ENCODE measurements at places on chromosomes 7 and 10.
A peak's percentile ranks its signal among the peaks of the same experiment; 100 is the strongest.

DNA sequence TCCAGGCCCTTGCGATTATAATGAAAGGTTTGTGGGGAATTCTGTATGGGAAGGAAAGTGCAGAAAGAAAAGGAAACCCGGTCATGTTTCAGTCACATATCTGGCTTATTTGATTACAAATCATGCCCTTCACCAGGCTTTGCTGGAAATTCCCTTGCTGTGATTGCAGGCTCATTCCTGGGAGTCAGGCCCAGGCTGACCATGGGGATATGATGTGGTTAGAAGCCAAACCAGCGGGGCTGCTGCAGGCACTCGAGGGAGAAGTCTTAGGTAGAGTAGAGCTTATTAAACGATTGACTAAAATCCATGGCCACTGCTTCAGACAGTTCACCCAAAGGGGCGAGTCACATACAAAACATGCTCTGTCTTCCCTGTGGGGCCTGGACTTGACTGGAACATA is 16.2 kb downstream of the PKD1L1 start:
- DNase-seq: no peak

- peak; percentile 73 for DNase-seq
Measured at GRCh38 chr10:102394801-102395399, 605 bp upstream of the NFKB2 start.

DNA sequence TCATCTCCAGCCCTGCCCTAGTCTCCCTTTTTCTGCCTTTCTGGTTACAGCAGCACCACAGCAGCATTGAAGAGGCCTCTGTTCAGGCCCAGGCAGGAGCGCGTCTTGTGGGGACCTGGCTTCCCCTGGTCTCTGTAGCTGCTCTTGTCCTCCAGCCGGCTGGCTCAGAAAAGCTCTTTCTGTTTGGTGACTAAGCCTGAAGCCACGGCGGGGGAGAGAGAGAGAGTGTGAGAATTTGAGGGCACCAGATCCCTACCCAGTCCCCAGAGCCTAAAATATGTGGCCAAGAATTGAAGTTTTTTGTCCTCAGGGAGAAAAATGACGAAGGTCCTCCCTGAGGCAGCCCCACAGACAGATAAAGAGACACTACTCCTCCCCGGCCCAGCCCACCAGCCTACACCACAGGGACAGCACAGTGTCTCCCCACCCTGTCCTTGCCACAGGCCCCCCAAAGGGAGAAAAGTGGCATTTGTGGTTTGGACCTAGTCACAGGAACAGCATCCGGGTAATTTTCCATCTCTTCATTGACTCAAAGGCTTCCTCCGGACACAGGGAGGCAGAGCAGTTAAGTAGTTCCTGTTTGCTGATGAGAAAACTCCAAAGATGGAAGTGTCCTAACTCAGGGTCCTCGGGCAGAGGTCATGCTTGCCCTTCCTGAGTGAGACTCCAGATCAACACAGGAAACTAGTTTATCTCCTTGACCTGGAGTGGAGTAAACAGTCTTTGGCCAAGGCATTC is 13.3 kb upstream of the FAM180A start:
- no peak for DNase-seq

DNA sequence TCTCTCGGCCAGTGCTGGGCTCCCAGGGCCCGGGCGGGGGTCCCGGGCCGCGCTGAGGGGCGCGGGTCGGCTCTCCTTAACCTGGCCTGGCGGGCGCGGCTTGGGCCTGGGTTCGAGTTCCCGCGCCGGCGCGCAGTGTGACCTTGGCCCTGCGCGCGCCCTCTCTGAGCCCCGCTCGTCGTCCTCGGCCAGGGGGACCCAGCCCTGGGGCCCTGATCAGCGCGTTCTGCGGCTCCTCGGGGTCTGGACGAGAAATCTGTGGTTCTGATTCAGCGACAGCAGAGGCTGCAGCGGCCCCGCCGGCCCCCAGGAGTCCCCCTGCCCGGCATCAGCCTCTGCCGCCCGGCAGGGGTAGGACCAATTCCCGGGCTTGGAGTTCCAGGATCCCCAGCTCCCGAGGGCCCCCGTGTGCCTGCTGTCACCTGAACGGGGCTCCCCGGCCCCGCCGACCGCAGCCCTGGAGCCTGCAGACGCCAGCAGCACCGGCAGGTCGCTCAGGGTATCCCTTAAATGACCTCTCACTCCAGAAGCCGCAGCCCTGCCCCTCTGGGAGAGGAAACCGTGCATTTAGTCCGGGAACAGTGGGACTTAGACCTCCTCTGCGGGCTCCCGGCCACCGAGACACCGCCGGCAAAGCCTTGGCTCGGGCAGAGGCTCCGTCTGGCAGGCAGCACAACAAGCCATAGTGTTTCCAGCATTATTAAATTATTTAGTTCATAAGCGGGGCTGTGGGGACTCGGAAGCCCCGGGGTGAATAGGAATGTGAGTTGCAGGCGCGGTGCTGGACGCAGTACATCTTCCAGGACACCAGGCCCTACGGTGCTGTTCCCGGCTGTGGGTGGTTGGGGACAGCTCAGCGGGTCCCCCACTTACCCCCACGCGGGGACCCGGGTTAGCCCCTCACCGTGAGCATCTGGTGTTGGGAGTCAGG is 572 bp downstream of the CHST12 start:
- peak; percentile 40 for DNase-seq

DNA sequence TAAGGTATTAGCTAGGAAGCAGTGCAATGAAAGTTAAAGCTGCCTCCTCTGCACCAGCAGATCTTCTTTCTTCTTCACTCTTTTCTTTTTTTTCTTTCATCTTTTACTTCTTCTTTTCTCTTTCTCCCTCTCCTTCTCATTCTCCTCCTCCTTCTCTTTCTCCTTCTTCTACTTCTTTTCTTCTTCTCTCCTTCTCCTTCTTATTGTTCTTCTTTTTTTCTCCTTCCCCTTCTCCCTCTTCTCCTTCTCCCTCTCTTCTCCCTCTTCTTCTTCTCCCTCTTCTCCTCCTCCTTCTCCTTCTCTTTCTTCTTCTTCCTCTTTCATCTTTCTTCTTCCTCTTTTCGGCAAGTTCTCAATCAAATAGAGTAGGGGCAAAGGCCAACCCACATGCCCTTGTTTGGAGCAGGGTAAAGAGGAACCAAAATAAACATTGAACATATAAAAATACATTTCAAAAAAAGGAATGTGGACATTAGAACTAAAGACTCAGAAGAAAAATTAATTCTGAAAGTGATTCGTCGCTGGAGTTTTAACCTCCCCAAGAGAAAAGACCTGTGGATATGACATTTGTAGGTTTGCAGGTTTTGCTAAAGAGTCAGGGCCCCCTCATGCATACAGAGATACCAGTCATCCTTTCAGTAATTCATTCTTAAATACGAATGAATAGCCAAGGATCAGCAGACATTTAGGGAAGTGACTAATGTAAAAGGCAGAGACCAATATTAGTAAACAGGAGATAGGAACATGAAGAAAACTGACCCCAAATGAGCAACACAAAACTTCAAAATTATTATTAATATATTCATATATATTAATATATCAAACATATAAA is 93.0 kb upstream of the RSU1 start:
- DNase-seq: no peak

DNA sequence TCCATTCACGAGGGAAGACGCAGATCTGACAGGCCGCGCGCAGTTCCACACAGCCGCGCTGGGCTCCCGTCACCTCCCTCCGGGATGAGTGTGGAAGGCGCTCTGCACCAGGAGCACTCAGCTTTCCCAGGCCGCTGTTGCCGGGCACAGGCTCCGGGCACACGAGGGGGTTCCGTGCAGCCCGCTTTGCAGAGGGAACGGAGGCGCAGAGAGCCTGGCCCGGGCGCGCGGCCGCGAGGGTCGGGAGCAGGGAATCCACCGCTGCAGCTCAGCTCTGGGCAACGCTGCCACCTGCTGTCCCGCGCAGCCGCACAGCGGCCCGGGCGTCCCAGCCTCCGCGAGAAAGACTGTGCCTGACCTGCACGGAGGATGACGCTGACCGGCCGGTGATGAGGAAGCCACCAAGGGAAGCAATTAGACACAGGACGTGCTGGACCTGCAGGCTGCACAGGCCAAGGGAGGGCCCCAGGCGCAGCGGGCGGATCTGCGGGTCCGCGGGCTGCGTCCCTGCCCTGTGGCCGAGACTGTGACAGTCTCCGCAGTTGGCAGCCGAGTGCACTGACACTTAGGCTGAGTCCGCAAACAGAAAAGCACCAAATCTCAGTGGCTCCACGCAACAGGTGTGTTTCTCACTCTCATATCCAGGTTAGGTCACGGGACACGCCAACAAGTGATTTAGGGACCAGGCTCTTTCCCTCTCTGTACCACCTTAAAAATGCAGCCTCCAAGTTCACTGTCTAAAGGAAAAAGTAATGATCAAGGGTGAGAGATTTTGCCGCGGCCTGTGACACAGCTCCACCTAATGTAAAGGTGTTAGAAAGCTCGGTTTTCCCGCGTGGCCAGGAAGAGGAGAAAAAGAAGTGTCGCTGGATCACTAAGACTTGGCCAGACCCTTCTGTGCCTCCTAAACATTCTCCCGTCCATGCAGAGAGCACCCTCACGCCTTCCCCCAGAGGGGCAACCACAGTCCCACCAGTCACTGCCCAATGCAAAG is 94.5 kb downstream of the SEC61G start:
- no peak for DNase-seq

DNA sequence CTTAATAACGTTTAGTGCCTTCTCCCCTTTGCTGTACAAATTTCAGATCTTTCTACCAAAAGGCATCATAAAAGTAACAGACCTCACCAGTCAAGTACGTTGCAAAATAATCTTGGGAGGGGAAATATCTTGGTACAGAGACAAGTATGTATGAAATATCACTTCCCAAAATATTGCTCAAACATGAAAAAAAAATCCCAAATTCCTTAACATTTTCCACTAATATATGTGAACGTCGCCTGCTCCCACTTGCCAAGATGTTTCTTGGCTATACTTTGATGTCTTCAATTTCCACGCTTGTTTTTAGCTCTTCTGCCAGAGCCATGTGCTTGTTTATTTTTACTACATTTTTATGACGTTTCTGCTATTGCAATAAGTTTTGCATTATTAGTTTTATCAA is 223.5 kb downstream of the PLXNA4 start:
- no peak for DNase-seq

- no peak for DNase-seq
Measured at GRCh38 chr10:80411267-80411668, 2.9 kb downstream of the PRXL2A start.

DNA sequence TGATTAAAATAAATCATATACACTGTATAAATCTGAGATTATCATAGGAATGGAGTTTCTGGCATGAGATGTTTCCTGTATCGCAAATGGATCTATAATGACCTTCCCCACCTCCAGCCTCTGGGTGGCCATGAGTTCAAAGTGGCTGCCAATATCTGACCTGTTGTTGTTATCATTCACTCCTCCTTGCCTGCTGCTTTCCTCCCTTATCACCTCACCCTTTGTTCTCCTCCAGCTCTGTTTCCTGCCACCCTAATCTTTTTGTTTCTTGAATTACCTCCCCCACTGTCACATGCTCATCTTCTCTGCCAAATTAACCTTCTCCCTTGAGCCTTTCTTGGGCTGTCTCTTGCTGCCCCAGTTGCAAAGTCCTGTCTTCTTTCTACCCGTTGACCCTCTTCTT is 12.0 kb downstream of the SCD start:
- DNase-seq: no peak

DNA sequence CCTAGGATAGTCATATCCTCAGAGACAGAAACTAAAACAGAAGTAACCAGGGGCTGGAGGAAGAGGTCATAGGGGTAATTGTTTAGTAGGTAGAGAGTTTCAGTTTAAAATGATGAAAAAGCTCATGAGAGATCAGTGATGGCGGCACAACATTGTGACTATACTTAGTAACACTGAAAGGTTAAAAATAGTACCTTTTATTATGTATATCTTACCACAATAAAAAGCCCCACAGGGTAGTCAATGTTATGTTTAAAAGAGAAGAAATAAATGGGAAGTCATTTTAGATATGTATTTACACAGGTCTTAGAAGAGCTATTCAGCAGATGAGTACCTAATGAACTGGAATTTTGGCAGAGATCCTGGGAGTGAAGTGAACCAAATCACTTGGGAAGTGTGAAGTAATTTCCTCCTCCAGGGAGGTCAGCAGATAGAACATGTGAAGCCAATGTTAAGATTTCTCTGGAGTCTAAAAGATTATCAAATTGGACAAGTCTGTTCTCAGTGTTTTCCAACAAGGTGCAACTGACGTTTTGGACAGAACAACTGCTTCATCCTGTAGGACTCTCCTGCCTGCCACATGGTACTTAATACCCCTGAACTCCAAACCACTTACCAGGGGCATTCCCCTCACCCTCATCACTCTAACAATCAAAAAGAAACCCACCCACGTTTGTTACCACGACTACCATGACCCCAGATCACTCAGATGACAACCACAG is 6.4 kb downstream of the CDCA7L start:
- no peak for DNase-seq

DNA sequence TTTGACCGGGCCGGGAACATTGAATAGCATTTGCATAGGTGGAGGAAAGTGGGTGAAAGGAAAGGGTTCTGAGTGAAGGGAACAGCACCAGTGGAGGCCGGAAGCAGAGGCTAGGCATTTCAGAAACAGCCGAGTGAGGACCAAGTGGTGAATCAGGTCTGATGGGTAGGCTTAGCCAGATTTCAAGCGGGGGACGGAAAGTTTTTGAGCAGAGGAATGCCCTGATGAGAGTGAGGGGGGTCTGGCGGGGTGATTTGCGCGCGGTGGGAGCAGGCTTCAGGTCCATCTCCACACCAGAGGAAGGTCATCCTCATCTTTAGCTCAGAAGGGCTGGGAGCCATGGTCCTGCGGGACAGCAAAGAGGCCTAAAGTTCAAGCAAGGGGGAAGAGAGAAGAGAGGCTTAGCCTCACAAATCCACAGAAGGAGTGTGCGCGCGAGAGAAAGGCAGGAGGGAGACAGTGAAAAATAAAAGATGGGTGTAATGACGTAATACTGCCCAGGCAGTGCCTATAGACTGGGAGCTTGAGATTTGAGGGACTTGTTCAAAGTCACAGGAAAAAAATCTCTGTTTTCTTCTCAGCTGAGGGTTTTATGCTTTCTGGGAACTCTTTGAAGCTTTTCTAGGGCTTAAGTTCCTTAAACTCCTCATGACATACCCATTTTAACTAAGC is 1.0 kb upstream of the DENND2A start:
- DNase-seq: no peak

DNA sequence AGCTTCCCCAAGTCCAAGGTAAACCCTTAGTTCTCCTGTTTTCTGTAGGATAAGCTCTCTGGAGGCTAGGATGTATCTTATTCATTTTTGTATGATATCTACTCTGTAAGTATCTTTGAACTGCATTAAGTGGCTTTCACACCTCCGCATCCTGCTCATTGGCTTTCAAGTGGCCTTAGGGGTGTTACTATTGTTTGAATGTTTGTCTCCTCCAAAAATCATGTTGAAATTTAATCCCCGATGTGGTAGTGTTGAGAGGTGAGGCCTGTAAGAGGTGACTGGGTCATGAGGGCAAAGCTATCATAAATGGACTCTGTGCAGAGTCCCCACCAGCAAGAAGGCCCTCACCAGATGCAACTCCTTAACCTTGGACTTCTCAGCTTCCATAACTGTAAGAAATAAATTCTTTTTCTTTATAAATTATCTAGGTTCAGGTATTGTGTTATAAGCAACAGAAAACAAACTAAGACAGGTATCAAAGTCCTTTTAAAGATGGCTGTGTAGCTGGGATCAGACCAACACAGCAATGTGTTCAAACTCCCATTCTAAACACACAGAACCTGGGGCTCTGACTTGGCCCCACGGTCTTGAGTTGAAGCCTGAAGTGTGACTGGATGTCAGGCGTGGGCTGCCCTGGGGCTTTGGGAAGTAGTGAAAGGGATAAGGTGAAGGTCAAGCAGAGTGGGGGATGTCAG is 25.9 kb downstream of the TBXAS1 start:
- no peak for DNase-seq

- DNase-seq: no peak
Measured at GRCh38 chr10:112332022-112332421, 41.9 kb upstream of the ACSL5 start.

Measured in activated naive CD4-positive, alpha-beta T cell (primary cell).